ENCODE measurements at places on chromosomes 7 and 10.

DNA sequence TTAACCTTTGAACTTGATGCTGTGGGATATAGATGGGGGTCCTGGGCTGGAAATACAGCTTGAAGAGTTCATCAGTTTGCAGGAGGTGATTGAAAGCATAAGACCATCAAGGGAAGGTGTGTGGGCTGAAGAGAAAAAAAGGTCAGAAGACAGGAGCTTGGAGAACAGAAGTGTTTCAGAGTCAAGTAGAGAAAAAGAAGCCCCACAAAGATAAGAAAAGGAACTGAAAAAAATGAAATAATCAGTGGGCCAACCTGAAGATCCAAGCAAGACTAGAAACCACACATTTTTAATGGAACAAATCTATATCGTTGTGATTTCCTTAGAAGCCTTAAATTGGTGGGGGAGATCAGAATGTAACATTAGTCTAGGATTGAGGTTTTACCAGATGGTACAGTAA lies 22.5 kb downstream of the ZEB1 start:
- no peak for DNase-seq

GRCh38 chr10:70784016-70784415 lies 1.2 kb downstream of the TBATA start:
- no peak for DNase-seq

DNA sequence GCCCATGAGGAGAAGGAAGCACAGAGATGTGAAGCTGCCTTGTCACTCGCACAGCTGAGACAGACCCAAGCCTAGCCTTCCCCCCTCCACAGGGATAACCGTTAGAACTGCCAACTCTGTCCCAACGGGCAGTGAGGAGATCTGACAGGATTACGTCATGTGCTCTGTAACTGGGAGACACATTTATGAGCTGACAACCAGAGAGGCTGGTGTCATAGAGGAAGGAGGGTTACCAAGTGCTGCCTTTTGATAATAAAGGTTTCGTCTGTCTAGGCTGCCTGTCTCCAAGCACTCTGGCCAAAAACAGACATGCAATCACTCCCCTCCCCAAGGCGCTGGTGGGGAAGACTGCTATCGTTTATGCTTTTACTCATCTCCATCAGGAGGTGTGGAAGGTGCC lies 165.9 kb downstream of the PLXNA4 start:
- peak; percentile 71 for DNase-seq

- DNase-seq = no peak
These were observed 6.0 kb downstream of the VWDE start for GRCh38 chr7:12397671-12398070.
